ENCODE measurements at places on chromosomes 11 and 22. TPM values are rescaled to one million over a fixed set of nuclear protein-coding genes. Genes with fewer than 3 reads are reported as not detected.

DNA sequence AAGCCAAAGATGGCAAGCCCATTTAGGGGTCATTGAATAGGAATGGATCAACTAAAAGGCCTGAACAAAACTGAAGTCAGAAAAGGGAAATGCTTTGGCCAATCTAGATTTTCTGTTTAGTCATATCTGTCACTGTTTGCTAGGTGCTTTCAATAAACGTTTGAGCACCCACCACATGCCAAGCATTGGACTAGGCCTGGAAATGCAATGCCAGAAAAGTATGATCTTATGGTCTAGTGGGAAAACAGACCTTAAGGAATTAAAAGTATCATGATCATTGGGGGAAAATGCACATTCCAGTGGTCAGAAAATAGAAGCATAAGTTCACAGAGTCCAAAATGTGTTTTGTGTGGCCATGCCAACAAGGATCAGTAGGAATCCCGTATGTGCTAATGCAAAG is 76.8 kb upstream of the BIRC3 start:
- H3K36me3 ChIP-seq: no peaks in the 10 kb centered on the region
- peaks cover 11% of the 10 kb centered on the region for H3K27me3 ChIP-seq
- no peaks in the 10 kb centered on the region for H3K4me1 ChIP-seq
- H3K27ac ChIP-seq: no peak overlapping the region
- no peak for DNase-seq

- H3K27ac ChIP-seq: peak overlapping the region; percentile 32
- no peak overlapping the region for H3K4me3 ChIP-seq
- H3K4me1 ChIP-seq: peaks cover 1% of the 10 kb centered on the region
- H3K27me3 ChIP-seq: no peaks in the 10 kb centered on the region
- no peak for DNase-seq
- H3K36me3 ChIP-seq: peaks cover 22% of the 10 kb centered on the region
Observed at GRCh38 chr11:74226907-74227306, 55.8 kb downstream of the PPME1 start.

DNA sequence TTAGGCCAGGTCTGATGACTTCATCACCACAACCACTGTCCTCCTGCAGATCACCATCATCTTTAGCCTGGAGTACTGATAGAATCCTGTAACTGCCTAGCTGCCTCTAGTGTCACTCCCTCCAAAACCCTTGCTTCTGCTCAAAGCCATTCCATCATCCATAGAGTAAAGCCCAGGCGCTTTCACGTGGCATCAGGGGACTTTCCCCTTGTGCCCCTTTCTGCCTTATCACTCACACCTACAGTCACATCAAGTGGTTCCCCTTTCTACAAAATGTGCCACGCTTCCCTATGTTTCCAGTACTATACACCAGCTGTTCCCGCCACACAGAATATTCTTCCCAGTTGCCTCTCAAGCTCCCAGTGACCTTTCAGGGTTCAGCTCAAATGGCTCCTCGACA is 75.9 kb downstream of the MN1 start:
- H3K27ac ChIP-seq: no peak overlapping the region
- H3K27me3 ChIP-seq: no peaks in the 10 kb centered on the region
- H3K4me3 ChIP-seq: no peak overlapping the region
- no peaks in the 10 kb centered on the region for H3K4me1 ChIP-seq
- H3K36me3 ChIP-seq: no peaks in the 10 kb centered on the region

GRCh38 chr11:57410287-57410686 is 16.6 kb downstream of the SLC43A3 start:
- no peak overlapping the region for H3K4me3 ChIP-seq
- peaks cover 38% of the 10 kb centered on the region for H3K4me1 ChIP-seq
- no peaks in the 10 kb centered on the region for H3K27me3 ChIP-seq
- peaks cover 62% of the 10 kb centered on the region for H3K36me3 ChIP-seq
- no peak overlapping the region for H3K27ac ChIP-seq

DNA sequence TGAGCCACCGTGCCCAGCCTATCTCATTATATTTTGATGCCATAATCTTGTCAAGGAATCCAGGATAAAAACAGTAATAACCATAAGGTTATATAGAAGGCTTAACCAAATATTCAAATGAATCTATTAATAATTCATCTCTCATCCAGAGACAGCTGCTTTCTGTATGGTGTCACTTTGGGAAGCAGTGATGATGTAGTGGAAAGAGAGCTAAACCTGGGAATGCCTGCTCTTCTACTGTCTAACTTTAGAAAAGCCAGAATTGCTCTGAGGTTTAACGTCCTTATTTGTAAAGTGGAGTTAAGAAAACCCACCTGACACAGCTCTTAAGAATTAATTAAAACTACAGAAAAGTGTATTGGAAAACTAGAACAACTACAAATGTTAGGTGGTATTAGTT is 29.3 kb upstream of the OR10D3 start:
- no peaks in the 10 kb centered on the region for H3K36me3 ChIP-seq
- H3K27me3 ChIP-seq: peaks cover 9% of the 10 kb centered on the region
- H3K4me3 ChIP-seq: no peak overlapping the region
- H3K27ac ChIP-seq: no peak overlapping the region
- H3K4me1 ChIP-seq: peaks cover 1% of the 10 kb centered on the region

DNA sequence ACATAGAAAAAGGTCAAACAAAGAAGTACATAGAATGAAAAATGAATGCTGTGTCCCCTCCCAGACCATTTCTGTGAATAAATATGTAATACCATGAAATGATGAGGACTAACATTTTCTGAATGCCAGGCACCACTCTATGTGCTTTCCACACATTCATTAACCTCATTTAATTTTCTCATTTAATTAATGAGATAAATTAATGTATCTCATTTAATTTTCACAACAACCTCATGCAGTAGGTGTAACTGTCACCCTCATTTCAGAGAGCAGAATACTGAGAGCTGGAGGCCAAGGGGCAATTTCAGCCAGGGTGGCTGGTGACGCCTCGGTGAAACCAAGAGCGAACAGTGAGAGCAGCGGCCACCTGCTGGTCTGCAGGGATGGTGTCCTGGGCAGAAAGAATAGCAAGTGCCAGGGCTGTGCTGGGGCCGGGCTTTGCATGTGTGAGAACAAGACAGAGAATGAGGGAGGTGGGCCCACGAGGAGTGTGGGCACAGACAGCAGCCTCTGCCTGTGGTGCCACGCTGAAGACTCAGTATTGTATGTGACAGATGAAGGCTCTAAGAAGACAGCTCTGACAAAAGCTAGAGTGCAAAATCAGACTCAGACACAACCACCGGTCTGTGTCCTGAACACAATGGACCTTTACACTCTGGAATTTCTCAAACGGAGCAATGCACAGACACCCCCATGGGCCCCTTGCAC is 1.8 kb upstream of the SERPIND1 start:
- no peaks in the 10 kb centered on the region for H3K27me3 ChIP-seq
- no peak overlapping the region for H3K27ac ChIP-seq
- peaks cover 12% of the 10 kb centered on the region for H3K4me1 ChIP-seq
- peaks cover 6% of the 10 kb centered on the region for H3K36me3 ChIP-seq
- no peak for DNase-seq
- no peak overlapping the region for H3K4me3 ChIP-seq

DNA sequence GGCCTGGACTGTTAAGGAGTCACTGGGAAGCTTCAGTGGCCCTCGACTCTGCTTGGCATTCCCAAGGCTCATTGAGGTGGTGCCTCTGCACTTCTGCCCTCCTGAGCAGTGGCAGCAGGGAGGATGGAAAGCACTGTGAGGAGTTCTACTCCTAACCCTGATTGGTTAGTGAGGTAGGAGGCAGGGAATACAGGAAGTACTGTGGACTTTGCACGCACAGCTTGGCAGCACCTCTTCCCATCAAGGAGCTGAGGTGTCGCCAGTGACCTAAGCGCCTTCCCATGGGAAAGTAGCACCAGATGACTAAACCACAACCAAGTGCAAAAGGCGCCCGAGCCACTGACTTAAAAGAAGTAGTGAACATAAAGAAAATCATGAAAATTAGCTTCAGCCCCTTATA is 152.5 kb upstream of the CADM1 start:
- peaks cover 22% of the 10 kb centered on the region for H3K27me3 ChIP-seq
- DNase-seq: no peak
- no peaks in the 10 kb centered on the region for H3K4me1 ChIP-seq
- no peak overlapping the region for H3K27ac ChIP-seq
- no peak overlapping the region for H3K4me3 ChIP-seq
- no peaks in the 10 kb centered on the region for H3K36me3 ChIP-seq

DNA sequence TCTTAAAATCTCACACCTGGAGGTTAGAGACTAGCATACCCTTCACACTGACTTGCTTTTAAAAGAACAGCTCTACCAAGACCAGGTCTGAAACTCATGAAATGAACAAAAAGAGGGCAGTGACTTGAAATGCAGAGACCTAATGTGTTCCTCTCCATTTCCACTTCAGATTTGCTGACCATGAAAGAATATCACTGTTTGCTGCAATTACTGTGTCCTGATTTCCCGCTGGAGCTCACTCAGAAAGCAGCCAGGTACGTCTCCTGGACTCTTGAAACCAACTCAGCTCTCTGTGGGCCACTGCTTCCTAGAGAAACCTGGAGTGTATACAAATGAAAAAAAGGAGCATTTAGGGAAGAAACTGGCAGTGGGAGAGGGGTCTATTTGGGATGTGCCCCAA is 39.2 kb downstream of the ARFGAP2 start:
- no peak for DNase-seq
- peaks cover 7% of the 10 kb centered on the region for H3K4me1 ChIP-seq
- H3K27ac ChIP-seq: no peak overlapping the region
- peaks cover 3% of the 10 kb centered on the region for H3K27me3 ChIP-seq
- H3K36me3 ChIP-seq: peaks cover 6% of the 10 kb centered on the region
- H3K4me3 ChIP-seq: no peak overlapping the region

DNA sequence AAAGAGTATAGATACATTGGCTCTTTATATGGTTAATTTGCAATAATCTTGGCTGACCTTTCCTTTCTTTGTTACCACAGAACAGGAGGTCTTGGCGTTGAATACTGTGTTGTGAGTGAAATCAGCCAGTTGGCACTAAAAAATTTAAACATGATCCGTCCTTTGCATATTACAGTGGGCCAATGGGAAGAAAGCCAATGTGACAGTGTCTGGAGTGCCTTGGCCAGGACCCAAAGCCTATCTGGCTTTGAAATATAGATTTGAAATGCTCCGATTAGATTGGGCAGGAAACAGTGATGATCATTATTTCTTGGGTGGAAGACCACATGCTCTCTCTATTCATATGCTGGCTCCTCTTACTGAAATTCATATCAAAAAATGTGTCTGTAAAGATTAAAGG is 339.6 kb upstream of the ANO3 start:
- DNase-seq: no peak
- no peaks in the 10 kb centered on the region for H3K27me3 ChIP-seq
- no peaks in the 10 kb centered on the region for H3K4me1 ChIP-seq
- no peak overlapping the region for H3K27ac ChIP-seq
- no peaks in the 10 kb centered on the region for H3K36me3 ChIP-seq

- peak overlapping the region; percentile 8 for H3K4me3 ChIP-seq
- H3K27ac ChIP-seq: no peak overlapping the region
- H3K27me3 ChIP-seq: no peaks in the 10 kb centered on the region
- no peak for DNase-seq
Observed at GRCh38 chr11:81963018-81963417, 770.6 kb downstream of the FAM181B start.

Gene SCUBE2
- total RNA-seq: not detected

Gene CLDN5
- not detected for total RNA-seq

Gene P2RX6
- total RNA-seq: 1.9 TPM

Gene E2F8
- 27.0 TPM for total RNA-seq
